ENCODE measurements at places on chromosomes 13 and 19.

GRCh38 chr19:48777720-48778119, 22.4 kb downstream of the FGF21 start:
- DNase-seq, result no peak

DNA sequence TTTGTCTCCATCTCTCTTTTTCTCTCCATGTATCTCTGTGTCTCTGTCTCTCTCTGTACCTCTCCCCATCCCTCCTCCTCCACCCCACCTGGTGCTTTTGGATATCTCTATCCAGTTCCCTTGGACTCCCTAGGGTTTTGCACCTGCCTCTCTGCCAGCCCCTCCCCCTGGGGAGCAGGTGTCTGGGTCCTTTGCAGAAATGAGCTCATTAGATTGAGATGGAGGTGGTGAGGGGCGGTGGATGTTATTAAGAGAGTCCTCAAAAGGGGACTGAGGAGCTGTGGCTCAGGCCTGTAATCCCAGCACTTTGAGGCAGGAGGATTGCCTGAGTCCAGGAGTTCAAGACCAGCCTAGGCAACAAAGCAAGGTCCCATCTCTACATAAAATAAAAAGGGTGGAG, 2.1 kb downstream of the KCNN4 start:
- DNase-seq, result no peak

- DNase-seq, result no peak
Measured at GRCh38 chr13:110702591-110703526, 3.1 kb downstream of the CARS2 start.

DNA sequence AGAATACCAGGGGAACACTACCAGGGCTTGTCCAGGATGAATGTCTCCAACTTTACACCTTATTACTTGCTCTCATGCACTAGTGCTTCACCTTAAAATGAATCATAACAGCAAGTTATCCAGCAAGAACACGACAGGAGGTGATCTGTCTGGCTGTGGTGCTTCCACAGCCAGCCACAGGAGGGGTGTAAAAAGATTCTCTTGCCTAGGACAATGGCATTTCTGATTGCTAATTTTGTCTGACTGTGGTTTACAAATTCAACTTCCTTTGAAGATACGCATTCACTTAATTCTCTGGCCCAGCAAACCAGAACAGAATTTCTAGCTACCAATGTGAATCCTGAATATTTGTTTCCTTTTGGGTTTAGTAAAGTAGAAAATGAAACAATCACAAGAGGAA, 23.1 kb upstream of the COG3 start:
- no peak for DNase-seq

- no peak for DNase-seq
Measured at GRCh38 chr13:114063545-114064449, 68.6 kb downstream of the RASA3 start.

DNA sequence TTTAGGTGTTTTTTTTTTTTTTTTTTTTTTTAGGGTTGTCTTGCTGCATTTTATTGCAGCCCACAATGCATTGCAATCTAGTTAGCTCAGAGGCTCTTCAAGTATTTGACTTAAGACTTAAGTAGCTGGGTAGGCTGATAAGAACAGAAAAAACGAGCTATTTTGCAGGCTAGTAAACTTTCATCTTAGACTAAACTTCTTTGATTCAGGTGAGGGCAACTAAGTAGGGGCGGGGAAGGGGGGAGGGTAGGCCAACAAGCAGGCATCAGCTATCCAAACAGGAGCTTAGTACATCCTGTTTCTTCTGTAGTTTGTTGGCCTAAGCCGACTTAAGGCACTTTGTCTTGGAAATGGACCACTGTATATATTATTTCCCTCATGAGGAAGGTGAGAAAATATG, 4.9 kb upstream of the TDRD3 start:
- no peak for DNase-seq

DNA sequence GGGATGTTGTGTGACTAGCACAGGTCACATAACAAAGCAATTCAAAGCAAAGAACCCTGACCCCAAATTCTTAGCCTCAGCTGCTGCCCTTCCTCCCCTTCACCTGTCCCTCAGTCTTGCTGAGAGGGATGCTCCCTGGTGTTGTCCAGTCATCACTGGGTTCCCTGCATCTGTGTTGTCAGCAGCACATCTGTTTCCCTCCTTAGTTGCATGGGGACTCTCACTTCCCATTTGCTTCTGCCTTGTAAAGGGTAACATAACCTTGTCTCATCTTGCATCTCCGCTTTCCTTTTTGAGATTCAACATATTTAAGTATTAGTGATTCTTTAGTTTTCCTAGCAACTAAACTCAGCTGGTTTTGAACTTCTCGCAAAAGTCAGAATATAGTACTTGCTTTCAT, 54.0 kb downstream of the SPATA13 start:
- no peak for DNase-seq

DNA sequence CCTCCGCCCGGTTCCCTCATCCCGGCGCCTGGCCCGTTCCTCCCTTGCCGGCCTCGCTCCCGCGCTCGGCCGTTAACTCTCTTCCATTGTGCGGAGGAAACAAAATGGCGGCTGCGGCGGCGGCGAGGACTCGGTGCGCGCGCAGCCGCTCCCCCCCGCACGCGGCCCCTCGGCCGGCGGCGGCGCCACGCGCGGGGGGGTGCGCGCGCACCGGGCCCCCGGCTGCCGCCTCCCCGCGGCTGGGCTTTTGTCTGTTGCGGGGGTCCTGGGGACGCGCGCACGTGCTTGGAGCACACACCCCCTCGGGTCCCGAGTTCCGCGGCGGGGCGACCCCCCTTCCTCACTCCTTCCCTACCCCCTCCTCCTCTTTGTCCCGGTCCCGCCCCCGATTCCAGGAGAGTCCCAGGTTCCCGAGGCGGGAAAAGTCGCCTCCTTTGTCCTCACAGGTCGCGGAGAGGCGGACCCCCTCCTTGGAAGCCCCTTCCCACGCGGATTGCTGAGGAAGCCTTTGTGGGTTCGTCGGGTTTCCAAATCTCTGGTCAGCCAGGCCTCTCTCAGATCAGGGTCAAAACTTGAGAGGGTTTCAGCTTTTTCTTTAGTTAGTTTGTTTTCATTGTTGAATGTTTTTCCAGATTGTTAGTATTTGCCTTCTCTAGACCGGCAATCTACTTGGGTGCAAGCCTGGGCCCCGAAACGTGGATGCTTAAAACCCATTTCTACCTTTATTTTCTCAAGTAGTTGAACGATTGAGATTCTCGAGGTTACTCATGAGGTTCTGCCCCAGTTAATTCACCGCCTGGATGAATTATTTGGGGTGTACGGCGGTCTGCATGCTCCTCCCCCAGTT, 687 bp downstream of the ILF3 start:
- DNase-seq, result peak; percentile 85

DNA sequence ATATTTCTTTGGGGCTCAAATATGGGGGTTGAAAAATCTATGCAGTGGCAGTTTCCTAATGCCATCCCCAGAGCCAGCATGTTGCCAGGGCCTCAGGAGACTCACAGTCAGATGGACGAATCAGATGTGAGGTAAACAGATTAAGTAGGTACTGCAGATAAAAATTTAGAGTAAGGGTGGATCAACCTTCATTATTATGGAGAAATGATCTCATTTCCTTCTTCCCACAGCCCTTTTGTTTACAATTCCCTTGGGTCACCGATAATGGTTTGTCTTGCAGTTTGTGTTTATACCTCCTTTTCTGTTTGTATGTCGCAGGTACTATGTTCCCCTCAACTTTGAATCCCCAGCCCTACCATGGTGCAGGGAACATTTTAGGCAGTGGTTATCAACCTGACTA, 20.0 kb downstream of the DIAPH3 start:
- DNase-seq, result no peak

DNA sequence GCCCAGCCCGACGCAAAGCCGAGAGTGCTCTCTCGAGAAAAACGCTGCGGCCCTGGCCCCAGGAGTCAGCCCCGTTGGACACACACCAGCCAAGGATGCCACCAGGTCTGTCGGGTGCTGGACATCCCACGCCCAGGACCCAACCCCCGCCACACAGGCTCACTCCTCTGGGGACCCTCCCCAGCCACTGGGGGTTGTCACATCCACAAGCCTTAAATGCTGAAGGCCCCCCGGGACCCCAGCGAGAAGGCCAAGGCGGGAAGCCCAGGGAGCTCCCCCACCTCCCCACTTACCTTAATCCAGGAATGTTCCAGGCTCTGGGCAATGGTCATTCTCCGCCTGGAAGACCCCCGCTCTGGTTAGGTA, 11.2 kb downstream of the DAPK3 start:
- DNase-seq, result no peak

- DNase-seq, result no peak
Measured at GRCh38 chr13:47178090-47178950, 281.5 kb upstream of the HTR2A start.

GRCh38 chr19:6707011-6707657, 13.3 kb downstream of the C3 start:
- no peak for DNase-seq

GRCh38 chr13:99819967-99820366, 151.6 kb downstream of the ZIC5 start:
- no peak for DNase-seq

DNA sequence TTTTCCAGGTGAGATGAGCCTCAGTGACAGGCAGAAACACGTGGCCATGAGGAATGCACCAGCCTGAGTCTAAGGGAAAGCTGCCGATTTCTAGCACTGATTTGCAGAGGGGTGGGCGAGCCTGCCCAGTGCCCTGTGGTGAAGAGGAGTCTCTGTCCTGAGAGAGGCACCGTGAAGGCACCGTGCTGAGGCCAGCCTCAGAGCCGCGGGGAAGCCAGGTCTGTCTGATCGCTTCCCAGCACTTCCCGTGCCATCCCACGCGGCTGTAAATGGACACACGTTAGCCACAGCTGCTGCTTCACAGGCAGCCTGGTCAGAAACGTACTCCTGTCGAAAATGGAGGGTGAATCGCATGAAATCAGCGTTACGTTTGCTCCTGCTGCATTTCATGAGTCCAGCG, 79.8 kb downstream of the ATP11A start:
- no peak for DNase-seq

GRCh38 chr19:18386543-18387271, 749 bp downstream of the GDF15 start:
- DNase-seq, result no peak

- DNase-seq, result no peak
Measured at GRCh38 chr13:72652681-72653080, 74.7 kb downstream of the MZT1 start.

GRCh38 chr19:31943191-31943661, 402.2 kb upstream of the ZNF507 start:
- DNase-seq, result no peak

DNA sequence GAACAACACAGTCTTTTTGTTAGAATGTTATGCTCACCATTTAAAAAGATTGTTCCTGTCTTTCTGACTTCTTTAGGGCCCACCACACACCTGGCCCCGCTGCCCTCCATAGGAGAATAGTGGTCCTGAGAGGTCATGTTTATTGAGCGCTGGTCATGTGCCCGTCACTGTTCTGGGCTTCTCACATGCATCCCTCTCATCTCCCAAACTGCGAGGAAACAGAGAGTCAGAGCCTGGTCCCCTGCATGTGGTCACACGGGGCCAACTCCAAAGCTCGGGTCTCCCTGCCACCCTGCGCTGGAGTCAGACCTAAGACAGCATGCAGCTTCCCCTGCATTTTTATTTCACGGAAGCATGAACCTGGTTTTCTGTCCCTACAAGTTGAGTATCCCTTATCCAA, 70.4 kb upstream of the GPR183 start:
- no peak for DNase-seq

DNA sequence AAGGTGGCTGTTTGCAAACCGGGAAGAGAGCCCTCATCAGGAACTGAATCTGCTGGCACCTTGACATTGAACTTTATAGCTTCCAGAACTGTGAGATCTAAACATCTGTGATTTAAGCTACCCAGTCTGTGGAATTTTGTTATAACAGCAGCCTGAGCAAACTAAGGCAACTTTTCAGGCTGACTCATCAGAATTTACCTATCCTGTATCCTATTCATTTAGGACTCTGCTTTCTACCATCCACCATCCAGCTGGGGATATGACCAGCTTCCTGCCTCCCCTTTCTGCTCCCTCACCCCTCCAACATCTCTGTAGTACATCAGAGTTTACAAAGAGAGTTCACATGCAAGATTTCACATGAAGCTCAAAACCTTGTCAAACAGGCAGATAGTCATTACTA, 11.1 kb upstream of the CNMD start:
- DNase-seq, result no peak

GRCh38 chr19:4399812-4400134, 574 bp downstream of the SH3GL1 start:
- DNase-seq, result no peak

DNA sequence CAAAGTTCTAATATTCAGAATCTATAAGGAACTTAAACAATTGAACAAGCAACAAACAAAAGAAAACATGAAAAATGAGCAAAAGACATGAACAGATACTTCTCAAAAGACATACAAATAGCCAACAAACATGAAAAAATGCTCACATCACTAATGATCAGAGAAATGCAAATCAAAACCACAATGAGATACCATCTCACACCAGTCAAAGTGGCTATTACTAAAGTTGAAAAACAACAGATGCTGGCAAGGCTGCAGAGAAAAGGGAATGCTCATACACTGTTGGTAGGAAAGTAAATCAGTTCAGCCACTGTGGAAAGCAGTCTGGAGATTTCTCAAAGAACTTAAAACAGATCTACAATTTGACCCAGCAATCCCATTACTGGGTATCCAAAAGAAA, 74.3 kb downstream of the CRYL1 start:
- no peak for DNase-seq

DNA sequence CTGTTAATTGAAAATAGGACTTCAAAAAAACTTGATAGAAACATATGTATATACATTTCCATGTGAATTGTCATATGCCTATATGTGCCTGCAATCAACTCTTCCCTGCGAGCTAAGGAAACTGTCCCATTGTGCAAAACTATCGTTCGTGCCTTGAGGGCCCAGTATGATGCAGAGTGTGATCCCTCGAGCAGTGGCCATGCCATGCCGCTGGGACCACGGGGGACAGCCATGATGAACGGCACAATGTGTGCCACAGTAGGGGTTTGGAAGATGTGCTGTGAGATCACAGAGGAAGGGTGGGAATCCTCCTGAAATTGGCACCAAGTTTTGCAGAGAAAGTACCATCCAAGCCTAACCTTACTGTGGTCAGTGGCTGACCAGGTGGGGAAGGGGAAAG, 118.1 kb upstream of the SOX1 start:
- DNase-seq, result no peak

GRCh38 chr19:4064496-4065260, 2.0 kb downstream of the ZBTB7A start:
- no peak for DNase-seq

- peak; percentile 66 for DNase-seq
Measured at GRCh38 chr19:38033658-38034491, 126.9 kb downstream of the SIPA1L3 start.

GRCh38 chr19:15563325-15563794, 51.7 kb upstream of the CYP4F8 start:
- no peak for DNase-seq

DNA sequence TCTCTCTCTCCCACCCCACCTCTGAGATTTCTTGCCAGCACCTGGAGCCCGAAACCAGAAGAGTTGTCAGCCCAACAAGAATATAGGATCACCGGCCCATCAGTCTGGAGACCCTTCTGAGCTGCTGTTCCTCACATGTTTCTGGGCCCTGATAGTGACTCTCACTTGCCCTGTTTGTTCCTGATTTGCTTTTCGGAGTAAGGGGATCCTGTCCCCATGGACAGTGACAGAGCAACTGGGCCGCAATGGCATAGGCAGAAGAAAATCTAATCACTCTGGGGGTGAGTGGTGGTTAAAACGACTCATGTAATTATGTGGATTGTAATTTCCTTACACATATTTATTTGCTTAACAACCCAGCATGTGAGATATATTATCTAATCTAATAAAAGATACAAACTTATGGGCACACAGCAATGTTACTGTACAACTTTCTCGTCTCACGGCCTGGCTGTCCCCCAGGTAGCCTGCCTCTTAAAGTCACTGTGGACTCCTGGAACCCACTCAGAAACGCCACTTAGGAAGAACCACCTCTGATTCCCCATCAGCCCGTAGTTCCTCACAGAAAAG, 663 bp upstream of the SMAD9 start:
- DNase-seq, result no peak
